OCI-M1 (cell line): ENCODE measurements at places on chromosomes 12 and 14.
A peak's percentile ranks its signal among the peaks of the same experiment; 100 is the strongest.

- no peak for DNase-seq
These were observed 198.2 kb downstream of the AACS start for GRCh38 chr12:125263385-125263784.

GRCh38 chr14:22433069-22433468 lies 156.0 kb downstream of the DAD1 start:
- peak; percentile 43 for DNase-seq

GRCh38 chr12:8785499-8785898 lies 36.9 kb upstream of the A2ML1 start:
- DNase-seq = no peak

GRCh38 chr14:91307652-91308051 lies 63.1 kb upstream of the GPR68 start:
- no peak for DNase-seq

GRCh38 chr12:132619386-132620112 lies 973 bp downstream of the P2RX2 start:
- DNase-seq = no peak

GRCh38 chr12:100229036-100229635 lies 28.5 kb downstream of the ACTR6 start:
- DNase-seq = peak; percentile 18

DNA sequence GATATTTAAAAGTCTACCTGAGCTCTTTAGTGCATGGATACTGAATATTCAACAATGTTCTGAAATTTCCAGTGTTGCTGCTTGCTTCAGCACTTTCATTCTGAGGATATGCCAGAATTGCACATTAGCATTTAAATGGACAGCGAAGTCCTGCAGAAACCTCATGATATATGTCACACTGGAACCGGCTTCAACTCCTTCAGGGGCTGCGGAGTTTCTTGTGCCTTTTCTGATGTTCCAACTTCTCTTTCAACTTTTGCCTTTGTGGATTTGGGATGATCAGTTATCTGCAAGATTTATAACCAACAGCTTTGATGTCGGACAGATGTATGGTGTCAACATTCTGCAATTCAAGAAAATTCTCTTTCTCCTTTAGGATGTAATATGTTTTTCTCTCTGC lies 142.5 kb upstream of the LMNTD1 start:
- DNase-seq = no peak

DNA sequence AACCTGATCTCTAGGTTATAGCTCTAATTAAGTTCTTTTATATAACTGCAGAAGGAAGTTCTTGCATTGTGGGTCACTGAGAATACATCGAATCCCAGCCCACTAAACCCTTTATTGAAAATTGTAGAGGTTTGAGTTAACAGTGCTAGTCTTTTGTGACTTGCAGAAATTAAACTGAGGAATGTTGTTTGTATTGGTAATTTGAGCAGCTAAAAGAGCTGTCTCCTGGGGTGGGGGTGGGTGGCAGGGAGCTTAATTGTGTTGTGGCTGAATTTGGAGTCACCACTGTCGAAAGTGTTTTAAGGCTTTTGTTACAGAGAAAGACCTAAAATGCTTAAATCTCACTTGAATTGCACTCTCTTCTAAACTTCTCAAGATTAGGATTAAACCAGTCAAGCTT lies 3.2 kb upstream of the COX8C start:
- DNase-seq = no peak

DNA sequence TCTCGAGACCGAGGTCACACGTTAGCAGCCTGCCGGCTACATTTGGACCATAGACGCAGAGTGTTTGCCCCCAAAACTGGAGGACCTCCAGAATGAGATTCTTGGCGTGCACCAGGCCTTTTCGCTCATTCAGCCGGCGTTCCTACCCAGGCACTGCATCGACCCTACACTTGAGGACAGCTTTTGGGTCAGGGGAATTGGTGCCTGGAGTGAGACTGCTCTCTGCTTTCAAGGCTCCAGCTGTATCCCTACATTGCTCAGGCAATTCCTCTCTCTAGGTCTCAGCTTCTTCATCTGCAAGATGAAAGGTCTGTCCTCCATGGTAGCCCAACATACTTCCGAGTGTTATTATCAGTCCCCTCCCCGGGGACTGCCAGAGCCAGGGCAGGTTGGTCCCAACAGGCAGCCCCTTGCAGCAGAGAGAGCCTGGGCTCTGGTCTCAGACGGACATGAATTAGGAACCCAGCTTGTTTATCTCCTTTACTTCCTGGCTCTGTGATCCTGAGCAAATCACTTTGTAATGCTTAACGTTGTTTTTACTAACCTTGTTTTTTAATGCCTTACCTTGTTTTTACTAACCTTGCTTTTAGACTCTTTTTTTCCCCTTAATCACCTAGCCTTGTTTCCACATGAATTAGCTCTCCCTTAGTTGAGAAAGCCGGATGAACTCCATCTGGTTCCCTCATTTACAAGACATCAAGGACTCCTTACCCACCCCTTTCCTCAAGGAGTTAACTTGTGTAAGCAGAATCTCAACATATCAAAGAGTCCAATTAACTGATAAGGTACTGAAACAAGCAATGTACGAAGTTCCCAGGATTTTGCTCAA lies 892 bp downstream of the TCHP start:
- peak; percentile 49 for DNase-seq

DNA sequence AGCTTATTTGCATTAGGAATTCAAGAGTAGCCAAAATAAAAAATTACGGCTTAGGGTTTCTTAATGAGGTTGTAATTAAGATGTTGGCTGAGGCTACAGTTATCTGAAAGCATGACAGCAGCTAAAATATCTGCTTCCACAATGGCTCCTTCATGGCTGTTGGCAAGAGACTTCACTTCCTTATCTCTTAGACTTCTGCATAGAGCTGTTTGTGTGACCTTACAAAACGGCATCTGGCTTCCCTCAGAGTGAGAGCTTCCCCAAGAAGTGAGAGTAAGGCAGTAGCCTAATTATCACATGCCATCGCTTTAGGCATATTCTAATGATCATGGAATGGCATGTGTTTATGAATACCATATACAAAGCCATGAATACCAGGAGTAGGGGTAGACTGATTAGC lies 57.6 kb downstream of the CCDC59 start:
- peak; percentile 47 for DNase-seq

GRCh38 chr12:13250416-13250815 lies 53.9 kb downstream of the EMP1 start:
- DNase-seq = no peak

DNA sequence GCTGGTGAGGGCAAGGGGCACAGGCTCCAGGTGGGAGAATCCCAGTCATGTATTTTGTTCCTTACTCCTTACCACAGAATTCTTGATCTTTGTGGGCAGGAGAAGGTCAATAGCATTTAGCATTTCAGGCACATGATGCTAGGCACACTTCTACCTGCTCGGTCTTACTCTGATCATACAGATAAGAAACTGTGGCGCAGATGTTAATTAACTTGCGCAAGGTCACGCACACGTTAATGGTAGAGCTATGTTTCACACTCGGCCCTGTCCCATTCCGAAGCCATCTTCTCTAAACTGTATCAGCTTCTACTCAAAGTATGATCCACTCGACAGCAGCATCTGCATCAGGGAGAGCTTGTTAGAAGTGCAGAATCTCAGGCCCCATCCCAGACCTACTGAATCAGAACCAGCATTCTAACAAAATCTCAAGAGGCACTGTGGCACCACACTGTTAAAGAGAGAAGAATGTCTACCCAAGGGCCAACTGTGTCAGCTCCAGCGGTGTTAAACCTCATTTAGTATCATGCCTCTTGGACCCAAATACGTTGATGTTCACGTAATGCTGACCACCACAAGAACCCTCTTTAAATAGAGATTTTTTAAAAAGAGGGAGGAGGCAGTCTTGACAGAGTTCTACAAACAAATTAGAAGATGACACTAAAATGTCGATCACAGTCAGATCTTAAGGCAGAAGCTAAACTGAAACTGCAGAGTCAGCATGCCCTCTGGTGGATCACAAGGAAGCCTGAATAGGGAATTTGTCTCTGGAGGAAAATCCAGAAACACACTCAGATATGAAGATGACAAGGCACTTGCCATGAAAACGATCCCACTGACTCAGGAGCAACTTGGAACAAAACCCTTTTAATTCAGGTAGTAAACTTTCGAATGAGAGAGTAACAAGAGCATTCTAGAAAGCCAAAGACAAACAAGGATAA lies 7.3 kb downstream of the STXBP6 start:
- DNase-seq = peak; percentile 70

- DNase-seq = no peak
These were observed 212.8 kb downstream of the CACNA1C start for GRCh38 chr12:2265461-2266167.

DNA sequence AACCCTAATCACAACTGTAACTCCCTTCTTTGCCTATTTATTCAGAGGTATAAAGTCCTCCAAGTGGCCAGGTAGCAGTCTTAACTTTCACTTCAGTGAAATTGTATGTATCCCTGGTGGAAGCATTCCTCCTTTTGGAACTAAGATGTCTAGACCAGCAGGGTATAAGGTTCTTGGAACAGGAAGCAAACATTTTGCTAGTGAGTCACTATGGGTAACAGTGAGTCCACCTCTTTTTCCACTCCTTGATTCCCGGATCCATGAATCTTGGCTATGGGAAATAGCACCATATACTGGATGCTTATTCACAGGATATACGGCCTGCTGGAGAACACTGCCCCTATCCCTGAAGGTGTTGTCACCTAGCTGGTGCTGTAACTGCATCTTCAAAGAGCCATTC lies 80.2 kb downstream of the KCNA5 start:
- DNase-seq = no peak

DNA sequence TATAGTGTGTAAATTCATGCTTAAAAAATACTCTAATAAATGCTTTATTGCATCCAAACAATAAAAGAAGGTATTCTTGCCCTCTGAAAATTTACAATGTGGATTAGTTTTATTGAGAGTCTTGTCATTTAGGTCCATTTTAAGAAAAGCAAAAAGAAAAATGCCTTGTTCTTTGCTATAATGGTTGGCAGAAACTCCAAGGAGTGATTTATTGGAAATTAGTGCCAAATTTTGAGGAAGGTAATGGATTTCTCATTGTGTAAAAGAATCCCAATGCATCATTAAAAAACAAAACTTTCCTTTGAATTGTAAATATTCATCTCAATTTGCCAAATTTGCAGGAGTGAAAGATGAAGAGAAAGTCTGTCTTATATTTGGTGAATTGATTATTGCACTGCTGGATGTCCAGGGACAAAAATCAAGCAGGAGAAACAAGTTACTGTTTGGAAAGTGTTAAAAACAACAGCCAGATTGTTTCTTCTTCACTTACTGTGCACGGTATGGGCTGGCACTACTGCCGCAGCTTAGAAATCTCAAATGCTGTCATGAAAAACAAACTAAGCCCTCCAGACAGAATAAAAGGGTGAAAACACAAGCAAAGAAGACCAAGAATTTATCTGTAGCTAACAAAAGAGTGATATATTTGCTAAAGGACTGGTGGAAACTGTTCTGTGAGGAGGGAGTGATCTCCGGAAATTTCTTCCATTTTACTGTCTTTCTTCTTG lies 511.7 kb downstream of the TMTC2 start:
- DNase-seq = no peak

- no peak for DNase-seq
These were observed at the start of gene SLC15A5 for GRCh38 chr12:16277585-16277984. Gene SLC15A5, minus strand, starts transcription at chr12:16277685. Its CDS starts 0 bp downstream, at chr12:16277685.

DNA sequence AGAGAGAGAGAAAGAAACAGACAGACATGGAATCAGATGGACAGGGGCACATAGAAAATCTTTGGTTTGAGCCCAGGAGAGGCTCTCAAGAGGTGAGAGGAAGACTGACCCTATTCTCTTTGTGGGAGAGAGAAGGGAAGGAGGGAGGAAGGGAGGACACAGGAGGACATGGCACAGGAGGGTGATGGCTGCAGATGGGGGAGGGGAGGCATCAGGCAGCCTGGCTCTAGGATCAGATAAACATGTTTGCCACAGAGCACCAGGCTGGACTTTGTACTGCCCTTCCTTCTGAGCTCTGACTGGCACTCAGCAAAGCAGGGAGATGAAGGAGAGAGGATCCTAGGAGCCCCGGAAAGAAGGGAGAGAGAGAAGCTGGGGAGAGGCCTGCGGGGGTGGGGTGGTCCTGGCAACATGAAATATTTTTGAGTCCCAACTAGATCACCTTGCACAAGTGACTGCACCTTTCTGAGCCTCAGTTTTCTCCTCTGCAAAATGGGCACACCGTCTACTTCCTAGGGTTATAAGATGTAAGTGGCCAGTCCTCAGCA lies 6.1 kb downstream of the HNF1A start:
- peak; percentile 17 for DNase-seq

DNA sequence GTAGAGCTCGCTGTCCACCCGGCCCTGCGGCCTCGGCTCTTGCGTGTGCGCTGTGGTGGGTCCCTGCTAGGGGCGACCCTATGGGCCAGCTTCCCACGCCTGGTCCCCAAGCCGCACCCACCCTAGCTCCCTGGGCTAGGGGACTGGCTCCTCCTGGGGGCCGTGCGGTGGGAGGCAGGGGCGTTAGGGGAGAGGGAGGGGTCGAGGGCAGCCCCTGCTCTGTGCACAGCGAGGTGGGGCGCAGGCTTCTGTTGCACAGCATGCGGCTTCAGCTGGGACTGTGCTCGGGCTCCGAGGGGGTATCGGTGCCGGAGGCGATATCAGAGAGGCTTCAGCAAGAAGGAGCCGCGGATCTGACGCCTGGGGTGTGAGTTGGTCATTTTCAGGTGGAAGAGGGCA lies 86.1 kb downstream of the ALG10 start:
- DNase-seq = no peak

DNA sequence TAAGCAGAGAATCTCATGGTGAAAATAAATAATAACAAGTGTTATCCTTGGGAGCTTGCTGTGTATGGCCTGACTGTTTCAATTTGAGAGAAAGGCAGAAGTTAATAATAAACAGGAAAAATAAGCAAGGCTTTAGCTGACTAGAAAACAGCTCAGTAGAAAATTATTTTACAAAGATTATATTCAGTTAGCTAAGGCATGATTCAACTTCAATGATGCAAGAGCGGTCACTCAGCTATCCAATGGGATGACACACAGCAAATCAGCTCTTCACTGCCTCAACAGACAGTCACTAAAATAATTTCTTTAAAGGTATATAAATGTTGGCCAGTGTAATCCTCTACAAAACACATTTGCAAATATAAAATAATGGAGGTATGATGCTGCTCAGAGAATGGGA lies 18.6 kb downstream of the GSTZ1 start:
- no peak for DNase-seq

DNA sequence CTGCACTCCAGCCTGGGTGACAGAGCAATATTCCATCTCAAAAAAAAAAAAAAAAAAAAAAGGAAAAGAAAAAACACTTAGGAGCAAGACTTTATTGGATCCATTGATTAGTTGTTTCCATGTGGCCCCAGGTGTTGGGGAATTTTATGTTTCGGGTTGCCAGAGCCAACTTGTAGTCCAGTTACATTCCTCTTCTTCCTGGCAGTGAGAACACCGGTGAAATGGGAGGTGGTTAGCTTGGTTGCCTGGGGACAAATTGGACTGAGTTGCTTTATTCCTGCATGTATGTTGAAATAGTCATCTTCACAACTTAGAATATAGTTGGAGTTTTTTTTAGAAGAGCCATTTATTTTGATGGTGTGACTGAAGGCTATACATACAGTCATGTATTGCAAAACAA lies 12.6 kb downstream of the RCOR1 start:
- no peak for DNase-seq
